Activated B cell treated with CpG ODN at 0.5 μM for 24 hours (primary cell): ENCODE measurements at places on chromosomes 3 and 15.
A peak's percentile ranks its signal among the peaks of the same experiment; 100 is the strongest.

DNA sequence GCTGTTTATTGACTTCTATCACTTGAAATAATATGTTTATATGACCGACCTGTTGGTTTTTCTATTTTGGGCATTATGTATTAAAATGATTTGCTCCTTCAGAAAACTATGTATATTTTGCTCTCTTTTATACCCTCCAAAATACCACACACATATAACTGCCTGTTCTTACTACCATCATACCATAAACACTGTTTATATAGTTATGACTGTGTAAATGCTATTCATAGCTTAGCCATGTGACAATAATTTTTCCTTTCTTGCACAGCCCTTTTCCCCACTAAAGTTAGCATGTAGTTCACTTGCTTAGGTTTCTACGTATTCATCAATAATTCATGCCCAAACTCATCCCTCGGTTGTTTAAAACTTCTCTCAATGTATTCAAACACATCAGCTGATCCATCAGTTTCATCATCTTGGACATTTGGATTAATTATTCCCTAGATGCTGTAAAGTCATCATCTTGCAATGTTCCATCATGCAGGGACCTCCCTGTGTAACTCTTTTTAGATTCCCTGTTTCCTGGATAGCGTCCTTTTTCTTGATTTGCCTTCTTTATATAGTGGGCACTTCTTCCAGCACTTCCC lies 8.2 kb upstream of the RYK start:
- DNase-seq, result no peak

DNA sequence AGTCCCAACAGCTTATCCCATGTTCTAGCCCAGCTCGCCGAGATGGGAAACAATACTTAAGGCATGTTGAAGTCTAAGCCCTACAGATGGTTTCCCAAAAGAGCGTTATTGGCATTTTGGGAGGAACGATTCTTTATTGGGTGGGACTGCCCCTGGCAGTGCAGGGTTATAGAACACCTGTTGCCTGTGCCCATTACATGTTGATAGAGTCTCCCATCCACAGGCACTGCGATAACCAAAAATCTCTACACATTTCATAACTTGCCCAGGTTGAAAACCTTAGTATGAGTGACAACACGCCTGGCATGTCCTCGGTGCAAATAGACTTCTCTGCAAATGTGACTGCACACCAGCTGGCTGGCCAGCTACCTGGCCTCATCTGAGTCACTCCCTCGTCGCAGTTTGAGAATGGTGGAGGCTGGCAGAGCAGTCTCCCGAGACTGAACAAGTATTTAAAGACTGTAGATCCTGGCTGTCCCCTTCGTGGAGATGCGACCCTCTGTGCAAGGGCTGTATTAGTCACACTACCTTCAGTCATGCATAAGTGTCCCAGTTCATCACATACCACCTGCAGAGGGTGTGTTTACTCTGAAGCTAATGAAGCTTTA lies 18.7 kb downstream of the ZNF80 start:
- DNase-seq, result peak; percentile 45

DNA sequence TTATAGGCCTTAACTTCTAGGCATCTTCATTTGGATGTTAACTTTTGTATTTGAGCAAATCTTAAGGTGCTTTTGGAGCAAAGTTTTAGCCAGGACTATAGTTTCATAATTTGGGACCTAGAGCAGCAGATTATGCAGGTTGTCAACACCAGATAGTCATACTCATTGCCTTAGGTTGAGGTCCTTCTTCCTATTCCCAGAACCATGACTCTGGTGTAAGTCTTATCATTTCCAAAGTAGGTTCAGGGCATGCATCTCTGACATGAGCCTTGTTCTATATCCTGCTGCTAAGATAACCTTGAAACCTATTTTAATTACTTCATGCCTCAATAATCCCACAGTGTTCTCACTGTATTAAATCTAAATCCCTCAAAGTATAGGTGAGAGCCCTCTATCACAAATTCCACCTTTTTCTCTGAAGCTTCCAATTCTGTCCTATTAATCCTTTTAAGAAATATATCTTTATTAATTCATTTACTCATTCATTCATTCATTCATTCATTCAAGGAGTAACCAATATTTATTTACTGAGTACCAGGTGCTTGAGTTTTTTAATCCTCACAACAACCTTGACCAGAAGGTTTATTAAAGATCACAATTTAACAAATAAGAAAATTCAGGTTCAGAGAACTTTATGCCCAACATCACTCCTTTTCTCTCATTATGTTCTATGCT lies 2.7 kb upstream of the FNDC3B start:
- DNase-seq, result no peak

GRCh38 chr3:11534793-11535101 lies 109.0 kb downstream of the VGLL4 start:
- DNase-seq, result no peak

GRCh38 chr3:128808672-128809071 lies 70.7 kb upstream of the ACAD9 start:
- DNase-seq, result no peak

DNA sequence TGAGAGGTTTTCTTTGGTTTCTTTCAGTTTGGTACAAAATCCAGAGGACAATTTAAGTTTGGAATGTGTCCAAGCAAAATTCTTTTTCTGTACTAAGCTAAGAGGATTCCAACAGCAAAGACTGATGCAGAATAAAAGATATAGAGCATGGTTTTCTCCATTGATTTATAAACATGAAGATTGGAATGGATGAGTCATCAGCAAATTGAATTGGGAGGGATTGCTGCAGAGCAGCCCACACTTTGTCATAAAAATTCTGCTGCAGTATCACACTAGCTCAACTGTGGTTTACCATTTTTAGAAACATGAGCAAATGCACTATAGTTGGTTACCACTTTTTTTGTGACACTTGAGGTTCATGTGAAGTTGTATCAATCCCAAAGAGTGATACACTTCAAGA lies 16.1 kb upstream of the LARP6 start:
- no peak for DNase-seq

GRCh38 chr3:194281766-194282165 lies 69.4 kb downstream of the CPN2 start:
- no peak for DNase-seq
